ENCODE measurements at places on chromosomes 3 and 15. TPM values are rescaled to one million over a fixed set of nuclear protein-coding genes. Genes with fewer than 3 reads are reported as not detected.

Gene ATP13A5
- 8.9 TPM for total RNA-seq

Gene MOBP
- 0.22 TPM for total RNA-seq

Gene TOPBP1
- 16.4 TPM for total RNA-seq

Gene TM4SF4
- not detected for total RNA-seq

Gene CFAP100
- total RNA-seq: 55.4 TPM

Gene INSYN1
- 3.1 TPM for total RNA-seq

Gene CP
- total RNA-seq: 18.7 TPM

Gene THRB
- 5.5 TPM for total RNA-seq

Gene USP19
- total RNA-seq: 61.8 TPM

Gene MINAR1
- total RNA-seq: 0.34 TPM

- no peaks in the 10 kb centered on the region for H3K36me3 ChIP-seq
- no peak overlapping the region for H3K4me3 ChIP-seq
- DNase-seq: no peak
- H3K27ac ChIP-seq: no peak overlapping the region
- H3K4me1 ChIP-seq: no peaks in the 10 kb centered on the region
Measured at GRCh38 chr3:133293397-133294110, 106.3 kb upstream of the BFSP2 start.

DNA sequence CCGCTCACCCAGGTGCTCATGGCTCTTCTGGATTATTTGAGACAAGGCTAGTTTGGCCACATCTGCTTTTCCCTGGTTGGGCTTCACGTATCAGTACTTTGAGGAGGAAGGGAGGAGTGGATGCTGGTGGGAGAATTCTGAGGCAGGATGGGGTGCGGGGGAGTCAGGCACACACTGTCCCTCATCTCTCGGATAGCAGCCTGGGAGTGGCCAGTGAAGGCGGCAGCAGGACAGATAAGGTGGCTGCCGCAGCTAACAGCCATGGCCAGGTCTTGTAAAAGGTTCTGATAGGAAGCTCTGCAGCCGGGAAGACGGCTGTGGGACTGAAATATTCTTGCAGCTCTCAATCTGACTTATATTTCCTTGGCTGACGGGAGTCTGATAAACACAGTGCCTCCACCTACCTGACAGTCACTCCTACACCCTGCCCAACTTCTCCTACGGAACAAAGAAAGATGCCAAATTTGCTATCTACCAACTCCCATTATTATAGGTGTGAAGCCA, 87.3 kb downstream of the MESD start:
- H3K27me3 ChIP-seq: no peaks in the 10 kb centered on the region
- no peaks in the 10 kb centered on the region for H3K4me1 ChIP-seq
- H3K4me3 ChIP-seq: no peak overlapping the region
- H3K27ac ChIP-seq: no peak overlapping the region
- no peak for DNase-seq
- H3K36me3 ChIP-seq: no peaks in the 10 kb centered on the region

DNA sequence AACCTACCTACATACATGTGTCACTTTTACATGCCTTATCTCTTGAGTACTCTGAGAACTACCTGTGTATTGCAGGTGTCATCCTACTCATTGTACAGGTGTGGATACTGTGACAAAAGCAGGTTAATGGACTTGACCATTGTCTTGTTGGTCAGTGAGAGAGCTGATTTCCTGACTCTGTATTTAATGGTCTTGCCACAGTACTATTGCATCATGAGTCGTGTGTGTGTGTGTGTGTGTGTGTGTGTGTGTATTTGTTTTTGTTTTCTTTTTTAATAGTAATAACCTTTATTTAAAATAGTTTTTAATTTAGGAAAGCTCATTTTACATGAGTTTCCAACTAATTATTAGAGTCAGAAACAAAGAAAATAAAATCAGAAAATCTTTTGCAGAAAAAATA, 7.7 kb downstream of the SELENOT start:
- H3K4me3 ChIP-seq: no peak overlapping the region
- peaks cover 28% of the 10 kb centered on the region for H3K4me1 ChIP-seq
- no peak overlapping the region for H3K27ac ChIP-seq
- DNase-seq: no peak

GRCh38 chr3:183898028-183898431, 13.3 kb upstream of the PARL start:
- no peak overlapping the region for H3K27ac ChIP-seq
- no peaks in the 10 kb centered on the region for H3K27me3 ChIP-seq
- no peaks in the 10 kb centered on the region for H3K4me1 ChIP-seq
- H3K4me3 ChIP-seq: no peak overlapping the region
- no peaks in the 10 kb centered on the region for H3K36me3 ChIP-seq

DNA sequence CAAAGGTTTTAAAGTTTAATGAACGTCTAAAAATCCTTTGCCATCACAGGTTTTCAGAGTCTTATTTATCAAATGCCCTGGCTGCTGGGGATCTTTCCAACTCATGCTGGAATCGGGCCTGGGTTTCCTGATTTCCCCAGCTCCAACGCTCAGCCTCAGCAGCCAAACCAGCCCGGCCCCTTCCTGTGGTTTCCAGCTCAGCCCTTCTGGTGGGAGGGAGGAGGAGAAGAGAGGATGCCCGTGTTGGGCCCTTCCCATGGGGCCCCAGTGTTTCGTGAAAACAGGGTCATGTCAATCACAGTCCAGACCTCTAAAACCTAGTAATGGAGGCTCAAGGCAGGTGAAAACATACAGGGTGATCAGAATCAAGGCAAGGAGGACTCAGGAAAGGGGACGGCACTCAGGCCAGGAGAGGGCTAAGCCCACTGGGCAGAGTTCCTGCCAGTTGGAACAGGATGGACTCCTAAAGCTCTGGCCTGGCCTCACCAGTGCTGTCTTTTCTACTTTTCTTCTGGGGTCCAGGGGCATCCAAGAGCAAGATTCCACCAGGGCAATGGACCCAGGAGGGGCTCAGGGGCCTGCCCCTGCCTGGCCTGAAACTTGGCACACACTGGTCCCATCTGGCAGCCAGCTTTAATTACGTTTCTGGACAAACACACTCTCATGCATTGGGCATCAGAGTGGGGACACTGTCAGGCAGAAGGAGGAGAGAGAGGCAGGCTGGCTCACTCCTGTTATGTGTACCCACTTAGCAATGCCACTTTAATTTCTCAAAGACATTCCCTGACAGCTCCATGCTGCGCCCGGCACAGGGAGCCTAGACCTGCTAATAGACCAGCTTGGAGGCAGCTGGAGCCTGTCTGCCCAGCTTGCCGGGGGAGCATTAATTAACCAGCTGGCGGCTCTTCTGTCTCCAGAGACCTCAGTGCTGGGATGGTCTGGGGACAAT, 194.6 kb downstream of the FAM43A start:
- no peak overlapping the region for H3K4me3 ChIP-seq
- DNase-seq: no peak
- H3K27me3 ChIP-seq: no peaks in the 10 kb centered on the region
- H3K4me1 ChIP-seq: peaks cover 18% of the 10 kb centered on the region

GRCh38 chr3:18077128-18077840, 334.9 kb upstream of the TBC1D5 start:
- no peaks in the 10 kb centered on the region for H3K27me3 ChIP-seq
- no peak overlapping the region for H3K27ac ChIP-seq
- H3K4me3 ChIP-seq: no peak overlapping the region
- H3K4me1 ChIP-seq: no peaks in the 10 kb centered on the region

DNA sequence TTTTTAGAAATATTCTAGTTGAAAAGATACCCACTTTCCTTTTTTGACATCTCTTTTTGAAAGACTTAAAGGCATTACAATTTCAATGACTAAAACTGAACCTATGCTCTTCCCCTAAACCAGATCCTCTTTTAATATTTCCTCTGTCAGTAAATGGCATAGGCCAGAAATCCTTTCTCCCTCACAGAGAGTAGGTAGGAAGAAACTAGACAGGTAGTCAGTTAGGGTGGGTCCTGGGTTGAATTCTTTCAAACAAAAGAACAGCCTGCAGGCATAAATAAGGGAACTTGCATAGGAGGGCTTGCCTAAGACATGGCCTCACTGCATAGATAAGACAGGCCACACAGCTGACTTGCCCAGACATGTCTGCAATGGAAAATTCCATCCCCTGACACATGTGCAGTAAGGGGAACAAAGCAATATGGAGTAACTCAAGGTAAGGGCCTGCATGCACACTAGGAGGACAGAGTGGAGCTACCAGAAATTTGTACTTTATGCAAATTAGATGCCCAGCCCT, 23.1 kb downstream of the PLSCR5 start:
- H3K4me3 ChIP-seq: no peak overlapping the region
- no peaks in the 10 kb centered on the region for H3K4me1 ChIP-seq
- no peaks in the 10 kb centered on the region for H3K27me3 ChIP-seq
- H3K27ac ChIP-seq: no peak overlapping the region
- no peak for DNase-seq

- H3K4me3 ChIP-seq: no peak overlapping the region
- no peaks in the 10 kb centered on the region for H3K36me3 ChIP-seq
- H3K4me1 ChIP-seq: no peaks in the 10 kb centered on the region
- no peak for DNase-seq
Measured at GRCh38 chr3:59425942-59426341, 376.1 kb upstream of the CFAP20DC start.

GRCh38 chr3:132615881-132616280, 18.8 kb downstream of the ACKR4 start:
- H3K27ac ChIP-seq: no peak overlapping the region
- no peak for DNase-seq
- H3K4me3 ChIP-seq: no peak overlapping the region
- no peaks in the 10 kb centered on the region for H3K36me3 ChIP-seq
- no peaks in the 10 kb centered on the region for H3K27me3 ChIP-seq

DNA sequence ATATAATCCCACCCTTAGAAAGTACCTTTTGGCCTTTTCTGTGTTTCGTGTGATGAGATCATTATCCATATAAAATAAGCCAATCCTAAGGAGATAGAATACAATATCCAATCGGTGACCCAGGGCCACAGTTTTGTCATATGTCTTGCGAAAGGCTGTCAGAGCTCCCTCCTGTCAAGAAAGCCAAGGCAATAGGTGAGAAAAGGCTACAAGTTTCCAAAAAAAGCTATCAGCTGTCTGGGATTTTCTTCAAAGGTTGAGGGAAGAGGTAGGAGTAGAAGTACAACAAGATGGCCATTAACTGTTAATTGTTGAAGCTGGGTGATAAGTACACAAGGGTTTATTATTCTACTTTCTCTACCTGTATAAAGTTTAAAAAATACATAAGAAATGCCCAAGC, 4.0 kb downstream of the PSMD6 start:
- no peak for DNase-seq
- peaks cover 35% of the 10 kb centered on the region for H3K4me1 ChIP-seq
- H3K4me3 ChIP-seq: no peak overlapping the region
- peaks cover 36% of the 10 kb centered on the region for H3K36me3 ChIP-seq

GRCh38 chr3:194306771-194307640, 44.1 kb downstream of the CPN2 start:
- no peak overlapping the region for H3K4me3 ChIP-seq
- no peaks in the 10 kb centered on the region for H3K27me3 ChIP-seq
- no peak for DNase-seq
- H3K4me1 ChIP-seq: peaks cover 4% of the 10 kb centered on the region

DNA sequence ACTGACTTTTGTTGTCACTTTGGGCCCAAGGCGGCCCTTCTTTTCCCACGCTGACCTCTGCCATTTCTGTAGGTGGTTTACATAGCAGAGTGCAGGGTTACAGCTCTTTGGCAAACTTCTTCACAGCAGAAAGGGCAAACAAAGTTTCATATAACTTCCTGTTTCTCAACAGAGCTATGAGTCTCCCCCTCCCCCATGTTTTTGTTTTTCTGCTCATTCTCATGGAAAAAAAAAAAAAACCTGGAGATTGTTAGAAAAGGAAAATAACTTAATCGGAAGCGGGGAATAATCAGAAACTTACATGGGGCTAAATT, 342.0 kb upstream of the NR2F2 start:
- DNase-seq: no peak
- H3K4me1 ChIP-seq: no peaks in the 10 kb centered on the region
- no peak overlapping the region for H3K4me3 ChIP-seq
- no peak overlapping the region for H3K27ac ChIP-seq
- no peaks in the 10 kb centered on the region for H3K27me3 ChIP-seq

DNA sequence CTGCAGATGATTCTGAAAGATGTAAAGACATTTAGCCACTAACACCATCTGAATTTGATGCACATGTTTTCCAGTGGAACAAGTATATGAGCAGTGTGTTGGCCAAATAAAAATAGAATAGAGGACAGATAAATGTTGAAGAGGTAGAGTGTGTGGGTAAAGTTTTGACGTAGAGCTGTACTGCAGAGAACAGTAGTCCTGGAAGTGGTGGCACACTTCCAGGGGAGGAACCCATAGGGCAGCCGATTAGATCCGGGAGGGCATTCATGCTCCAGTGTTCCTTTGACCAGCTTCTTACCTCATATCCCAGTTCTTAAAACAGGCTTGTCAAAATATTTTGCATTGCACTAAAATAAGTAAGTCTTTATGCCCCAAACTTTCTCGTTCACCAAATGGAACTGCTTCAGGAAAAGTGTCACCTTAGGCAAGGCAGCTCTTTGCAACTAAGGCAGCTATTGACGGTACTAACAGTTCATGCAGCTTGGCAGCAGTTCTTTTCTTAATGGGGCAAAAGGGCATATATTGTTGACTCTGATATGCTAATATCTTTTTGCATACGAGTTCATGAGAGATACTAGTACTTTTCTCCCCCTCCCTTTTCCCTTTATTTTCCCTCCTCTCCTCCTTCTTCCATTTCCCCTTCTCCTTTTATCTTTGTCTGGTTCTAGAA, 429.3 kb upstream of the AZI2 start:
- H3K4me1 ChIP-seq: no peaks in the 10 kb centered on the region
- no peak overlapping the region for H3K4me3 ChIP-seq
- H3K27ac ChIP-seq: no peak overlapping the region
- H3K27me3 ChIP-seq: no peaks in the 10 kb centered on the region
- H3K36me3 ChIP-seq: no peaks in the 10 kb centered on the region

GRCh38 chr15:100201376-100202280, 140.1 kb downstream of the ADAMTS17 start:
- peak; percentile 71 for DNase-seq
- no peak overlapping the region for H3K4me3 ChIP-seq
- no peak overlapping the region for H3K27ac ChIP-seq
- no peaks in the 10 kb centered on the region for H3K4me1 ChIP-seq

- DNase-seq: no peak
- no peak overlapping the region for H3K27ac ChIP-seq
- no peaks in the 10 kb centered on the region for H3K36me3 ChIP-seq
- no peaks in the 10 kb centered on the region for H3K4me1 ChIP-seq
Measured at GRCh38 chr15:80264031-80264430, 12.0 kb upstream of the CTXND1 start.

GRCh38 chr15:66622591-66623022, 56.8 kb upstream of the LCTL start:
- no peak overlapping the region for H3K4me3 ChIP-seq
- DNase-seq: no peak
- peaks cover 52% of the 10 kb centered on the region for H3K4me1 ChIP-seq
- H3K27me3 ChIP-seq: no peaks in the 10 kb centered on the region
- H3K27ac ChIP-seq: peak overlapping the region; percentile 91

- H3K4me1 ChIP-seq: no peaks in the 10 kb centered on the region
- H3K36me3 ChIP-seq: no peaks in the 10 kb centered on the region
- H3K27ac ChIP-seq: no peak overlapping the region
Measured at GRCh38 chr3:105233010-105233409, 133.7 kb upstream of the ALCAM start.

DNA sequence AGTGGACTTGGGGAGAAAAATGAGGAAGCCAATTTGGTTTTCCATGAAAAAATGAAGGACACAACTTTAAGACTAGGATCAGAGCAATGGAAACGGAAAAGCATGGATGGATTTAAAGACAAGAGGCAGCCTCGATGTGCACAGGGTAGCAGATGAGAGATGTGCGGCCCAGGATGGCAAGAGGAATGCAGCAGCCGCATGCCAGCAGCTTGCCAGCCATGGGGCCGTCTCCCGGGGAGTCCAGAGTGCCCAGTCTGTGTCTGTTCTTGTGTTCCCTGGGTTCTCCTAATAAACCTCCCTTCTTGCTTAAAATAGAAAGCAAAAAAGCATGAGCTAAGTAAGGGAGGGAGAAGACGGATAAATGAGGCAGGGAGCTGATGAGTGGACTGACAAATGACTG, 68.0 kb upstream of the IQSEC1 start:
- no peaks in the 10 kb centered on the region for H3K36me3 ChIP-seq
- no peak overlapping the region for H3K27ac ChIP-seq
- H3K4me3 ChIP-seq: no peak overlapping the region
- no peaks in the 10 kb centered on the region for H3K27me3 ChIP-seq
